Cardiac muscle cell (in vitro differentiated cells and primary cell): ENCODE measurements at places on chromosomes 1 and 21.

DNA sequence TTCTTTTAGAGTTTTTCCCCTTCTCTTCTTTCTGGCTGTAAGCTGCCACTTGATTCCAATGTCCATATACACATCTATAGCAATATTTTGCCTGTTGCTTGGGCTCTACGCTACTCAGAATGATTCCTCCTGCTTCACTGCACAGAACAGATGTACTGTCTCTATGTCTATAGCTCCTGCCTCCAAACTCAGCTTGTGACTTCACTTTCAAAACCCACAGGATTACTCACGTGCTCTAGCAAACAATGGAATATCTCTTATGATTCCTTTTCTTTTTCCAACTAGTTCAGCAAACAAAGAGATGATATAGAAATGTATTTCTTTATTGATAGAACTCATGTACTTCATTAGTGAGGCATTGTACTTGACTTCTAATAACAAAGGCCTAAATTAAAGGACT lies 80.5 kb upstream of the SOX13 start:
- peak; percentile 38 for DNase-seq

GRCh38 chr1:221699577-221699976 lies 42.3 kb downstream of the DUSP10 start:
- no peak for DNase-seq

GRCh38 chr1:86779308-86780191 lies 75.2 kb downstream of the SH3GLB1 start:
- DNase-seq, result peak; percentile 63

DNA sequence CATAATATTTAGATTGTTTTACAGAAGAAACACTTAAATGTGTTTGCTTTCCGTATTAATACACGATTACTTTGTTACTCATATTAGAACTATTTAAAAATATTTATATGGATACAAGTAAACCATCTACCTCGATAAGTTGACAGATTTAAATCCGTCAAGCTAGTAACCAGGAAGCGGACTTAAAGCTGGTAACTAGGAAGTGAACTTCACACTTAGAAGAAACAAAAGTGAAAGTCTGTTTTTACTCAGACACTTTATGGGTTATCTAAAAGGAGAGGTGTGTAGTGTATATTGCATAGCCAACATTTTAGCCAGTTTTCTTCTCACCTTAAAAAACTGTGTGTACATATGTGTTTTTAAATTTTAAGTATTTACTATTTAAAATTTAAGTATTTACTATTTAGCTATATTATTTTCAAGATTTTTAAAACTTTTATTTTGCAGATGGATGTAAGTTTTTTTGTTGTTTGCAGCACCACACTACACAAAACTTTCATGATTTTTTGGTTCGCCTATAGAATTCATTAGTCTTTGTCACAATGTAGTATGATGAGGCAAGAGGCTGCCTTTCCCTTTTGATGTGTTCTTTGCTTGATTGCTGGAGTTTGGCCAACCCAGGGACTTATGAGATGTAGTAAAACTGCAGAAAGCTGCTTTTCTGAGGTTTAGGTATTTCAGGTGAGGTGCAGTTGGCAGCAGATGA lies 2.7 kb downstream of the USP25 start:
- DNase-seq, result peak; percentile 55

DNA sequence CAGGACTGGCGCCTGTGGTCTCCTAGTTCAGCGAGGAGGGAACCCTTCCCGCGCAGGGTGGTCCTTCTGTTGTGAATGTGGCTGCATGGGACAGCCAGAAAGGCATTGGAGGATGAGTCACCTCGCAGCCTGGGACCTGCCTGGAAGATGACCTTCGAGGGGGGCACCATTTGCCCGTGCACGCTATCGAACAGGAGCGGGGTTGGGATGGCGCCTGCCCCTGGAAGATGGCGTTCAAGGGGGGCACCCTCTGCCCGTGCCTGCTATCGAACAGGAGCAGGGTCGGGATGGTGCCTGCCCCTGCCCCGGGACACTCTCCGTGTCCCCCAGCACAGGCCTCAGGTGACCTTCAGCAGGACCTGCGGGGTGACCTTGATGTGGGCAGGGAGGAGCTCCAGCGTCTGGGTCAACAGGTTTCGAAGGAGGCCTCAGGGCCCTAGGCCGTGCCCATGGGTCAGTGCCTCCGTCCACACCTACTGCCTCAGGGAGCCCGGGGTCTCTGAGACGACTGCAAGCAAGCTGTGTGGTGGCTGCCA lies 1.7 kb upstream of the ACTRT2 start:
- DNase-seq, result no peak

- DNase-seq, result no peak
Measured at GRCh38 chr1:212487774-212488435, 55.2 kb downstream of the NENF start.

GRCh38 chr1:59066236-59066635 lies 230.7 kb upstream of the FGGY start:
- no peak for DNase-seq

DNA sequence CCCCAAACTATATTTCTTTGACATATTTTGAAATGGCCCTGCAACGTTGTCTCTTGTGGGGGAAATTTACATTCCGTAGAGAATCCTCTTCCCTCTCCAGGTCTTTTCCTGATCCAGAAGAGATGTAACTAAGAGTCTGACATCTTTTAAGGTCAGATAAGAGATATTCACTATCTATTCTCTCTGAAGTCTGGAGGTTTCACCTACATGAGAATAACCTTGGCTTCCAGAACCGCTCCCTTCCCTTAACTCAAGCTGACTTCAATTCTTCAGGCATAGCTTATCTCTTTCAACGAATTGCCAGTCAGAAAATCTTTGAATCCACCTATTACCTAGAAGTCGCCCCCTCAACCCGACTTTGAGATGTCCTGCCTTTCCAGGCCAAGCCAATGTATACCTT lies 9.9 kb downstream of the FCRLB start:
- DNase-seq, result no peak

DNA sequence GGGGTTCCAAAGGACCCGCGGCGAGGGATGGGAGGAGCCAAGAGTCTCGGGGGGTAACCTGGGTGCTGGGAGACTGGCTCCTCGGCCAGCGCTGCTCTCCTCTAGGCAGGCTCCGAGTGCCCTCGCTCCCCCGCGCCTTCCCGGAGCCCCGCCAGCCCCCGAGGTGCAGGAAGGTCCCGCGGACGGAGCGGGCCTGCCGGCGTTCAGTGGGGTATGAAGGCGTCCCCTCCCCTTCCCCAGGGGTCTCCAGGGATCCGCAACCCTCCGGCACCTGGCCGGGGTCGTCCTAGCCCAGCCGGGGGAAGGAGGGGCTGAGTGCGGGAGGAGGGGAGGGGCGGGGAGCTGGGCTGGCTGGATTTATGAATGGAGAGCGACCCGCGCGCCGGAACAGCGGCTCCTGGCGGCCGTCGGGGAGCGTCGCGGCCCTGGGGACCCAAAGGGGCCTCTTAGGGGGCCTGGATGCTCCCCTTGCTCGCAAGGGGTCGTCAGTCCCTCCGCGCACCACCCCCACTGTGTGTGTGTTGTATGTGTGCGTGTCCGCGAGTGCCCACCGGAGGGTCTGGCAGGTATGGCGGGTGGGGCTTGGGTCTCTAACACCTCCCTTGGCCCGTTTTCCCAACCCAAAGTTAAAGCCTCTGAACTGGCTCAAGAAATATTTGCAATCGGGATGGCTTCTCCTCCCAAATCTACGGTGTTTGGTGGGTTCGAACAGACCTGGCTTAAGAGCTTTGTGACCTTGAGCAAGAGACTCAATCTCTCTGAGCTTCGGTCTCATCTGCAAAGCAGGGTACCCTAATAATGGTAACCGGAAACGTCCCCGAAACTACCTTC lies 642 bp downstream of the HCRTR1 start:
- peak; percentile 56 for DNase-seq

GRCh38 chr1:108717774-108718316 lies 5.1 kb downstream of the FNDC7 start:
- no peak for DNase-seq

DNA sequence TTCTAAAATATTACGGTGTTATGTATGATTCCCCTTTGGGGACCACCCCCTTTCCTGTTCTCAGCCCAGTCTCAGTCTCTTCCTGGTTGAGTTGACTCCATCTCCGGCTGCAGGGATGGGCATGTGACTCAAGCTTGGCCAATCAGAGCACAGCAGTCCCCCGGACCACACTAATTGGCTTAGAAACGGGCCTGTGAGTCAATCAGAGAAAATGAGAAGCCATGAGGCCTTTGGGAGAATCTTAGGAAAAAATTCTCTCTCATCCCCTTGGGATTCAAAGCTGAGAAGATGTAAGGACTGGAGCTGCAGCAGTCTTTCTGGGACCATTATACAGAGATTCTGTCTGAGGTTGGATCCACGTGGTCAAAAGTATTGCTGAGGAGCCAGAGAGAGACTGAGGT lies 10.7 kb upstream of the FHAD1 start:
- no peak for DNase-seq

DNA sequence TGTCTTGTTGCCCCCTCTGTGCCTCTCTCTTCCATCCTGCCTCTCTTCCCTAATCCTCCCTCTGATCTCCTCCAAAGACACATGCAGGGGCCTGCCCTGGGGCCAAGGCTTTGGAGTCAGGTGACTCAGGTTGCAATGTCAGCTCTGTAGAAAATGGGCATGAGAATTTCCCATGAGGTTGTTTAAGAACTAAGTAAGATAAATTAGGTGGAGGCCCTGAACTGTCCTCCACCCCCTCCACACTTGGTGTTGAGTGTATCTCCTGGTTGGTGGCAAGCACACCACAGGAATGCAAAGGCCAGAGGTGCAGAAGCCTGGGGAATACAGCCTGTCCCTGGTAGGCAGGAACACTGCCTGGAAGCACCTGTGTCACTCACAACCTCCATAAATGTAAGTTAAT lies 63.9 kb upstream of the GRIK3 start:
- no peak for DNase-seq

DNA sequence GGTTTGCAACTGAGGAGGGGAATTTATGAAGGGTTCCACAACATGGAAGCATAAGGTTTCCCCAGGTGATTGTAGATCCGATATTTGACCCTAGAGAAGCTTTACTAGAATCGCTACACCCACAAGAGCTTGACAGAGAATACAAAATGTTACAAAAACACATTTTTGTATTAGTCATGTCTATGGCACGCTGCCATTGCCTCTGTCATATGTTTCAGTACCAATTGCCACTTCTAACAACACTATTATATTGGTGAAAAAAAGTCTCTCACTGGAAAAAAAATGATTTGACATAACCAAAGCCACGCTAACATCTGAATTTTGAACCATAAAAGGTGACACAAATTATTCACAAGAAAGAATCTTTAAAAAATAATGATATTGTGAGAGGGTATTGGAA lies 214.5 kb downstream of the KCNT2 start:
- DNase-seq, result peak; percentile 79

DNA sequence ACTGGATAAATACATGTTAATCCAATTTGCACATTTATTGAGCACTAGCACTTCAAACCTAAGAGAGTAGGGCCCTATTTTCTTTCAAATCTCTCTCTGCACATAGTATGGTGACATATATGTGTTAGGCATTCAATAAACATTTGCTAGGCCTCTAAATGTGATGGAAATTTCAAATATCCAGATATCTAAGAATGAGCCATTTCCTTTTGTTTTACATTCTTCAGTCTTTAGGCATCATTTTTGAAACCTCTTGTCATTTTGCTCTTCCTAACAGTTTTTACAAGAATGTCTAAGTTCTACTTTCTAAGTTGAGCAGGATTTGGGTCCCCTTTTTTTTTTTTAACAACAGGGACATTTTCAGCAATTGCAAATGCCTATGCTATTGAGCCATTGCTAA lies 395.7 kb upstream of the ST6GALNAC5 start:
- no peak for DNase-seq

GRCh38 chr1:231625975-231626534 lies 535 bp upstream of the DISC1 start:
- no peak for DNase-seq

DNA sequence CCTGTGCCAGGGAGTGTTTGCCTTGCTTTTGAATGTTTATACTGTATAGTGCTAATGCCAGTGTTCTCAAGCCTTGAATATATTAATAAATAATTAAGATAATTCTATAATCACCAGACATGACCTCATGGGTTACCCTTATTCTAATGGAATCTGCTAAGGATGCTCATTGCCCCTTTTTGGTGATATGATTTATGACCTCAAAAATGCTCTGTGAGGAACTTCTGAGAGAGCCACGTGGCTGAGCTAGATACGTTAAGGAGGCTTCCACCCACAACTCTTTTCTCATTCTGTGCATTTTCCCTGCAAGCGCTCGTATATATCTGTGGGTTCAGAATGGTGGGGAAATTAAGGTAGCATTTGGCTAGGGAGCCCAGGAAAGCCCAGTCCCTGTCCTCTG lies 19.6 kb upstream of the SLC30A1 start:
- DNase-seq, result no peak

DNA sequence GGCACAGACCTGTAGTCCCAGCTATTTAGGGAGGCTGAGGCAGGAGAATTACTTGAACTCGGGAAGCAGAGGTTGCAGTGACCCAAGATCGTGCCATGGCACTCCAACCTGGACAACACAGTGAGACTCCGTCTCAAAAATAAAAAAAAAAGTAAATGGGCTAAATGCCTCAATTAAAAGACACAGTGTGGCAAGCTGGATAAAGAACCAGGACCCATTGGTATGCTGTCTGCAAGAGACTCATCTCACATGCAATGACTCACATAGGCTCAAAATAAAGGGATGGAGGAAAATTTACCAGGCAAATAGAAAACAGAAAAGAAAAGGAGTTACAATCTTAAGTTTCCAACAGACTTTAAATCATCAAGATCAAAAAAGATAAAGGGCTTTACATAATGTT lies 40.3 kb downstream of the ACBD6 start:
- no peak for DNase-seq
